ENCODE measurements at places on chromosomes 3 and 15.

DNA sequence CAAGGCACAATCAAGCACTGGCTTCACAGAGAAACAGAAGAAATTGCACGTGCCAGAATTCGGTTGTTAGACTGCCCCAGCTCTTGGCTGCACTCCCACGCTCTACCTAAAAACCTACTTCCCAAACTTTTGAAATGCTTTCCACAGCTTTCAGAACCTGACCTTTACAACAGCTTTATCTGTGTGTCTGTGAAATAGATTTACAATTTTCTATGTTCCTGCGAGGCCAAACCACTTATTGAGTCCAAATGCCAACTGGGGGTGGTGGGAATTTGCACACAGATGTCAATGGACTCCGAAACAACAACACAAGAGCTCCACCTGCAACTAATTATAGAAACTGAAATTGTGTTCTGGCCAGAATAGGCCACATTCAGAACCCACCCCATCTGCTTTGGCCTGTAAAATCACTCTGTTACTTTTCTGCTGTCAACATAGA is 44.6 kb downstream of the ERC2 start:
- H3K4me1 ChIP-seq: peaks cover 7% of the 10 kb centered on the region
- H3K4me3 ChIP-seq: no peak overlapping the region
- DNase-seq: no peak
- H3K27me3 ChIP-seq: peaks cover 61% of the 10 kb centered on the region
- H3K36me3 ChIP-seq: no peaks in the 10 kb centered on the region
- no peak overlapping the region for H3K27ac ChIP-seq

- no peak for DNase-seq
- H3K27ac ChIP-seq: peak overlapping the region; percentile 44
- no peaks in the 10 kb centered on the region for H3K27me3 ChIP-seq
- H3K4me3 ChIP-seq: no peak overlapping the region
Observed at GRCh38 chr15:89205991-89206585, 15.3 kb downstream of the RLBP1 start.

GRCh38 chr15:70647396-70647795 is 116.0 kb downstream of the UACA start:
- DNase-seq: no peak
- no peaks in the 10 kb centered on the region for H3K36me3 ChIP-seq
- no peak overlapping the region for H3K4me3 ChIP-seq
- H3K27me3 ChIP-seq: peaks cover 55% of the 10 kb centered on the region
- no peaks in the 10 kb centered on the region for H3K4me1 ChIP-seq

- no peaks in the 10 kb centered on the region for H3K4me1 ChIP-seq
- H3K27me3 ChIP-seq: no peaks in the 10 kb centered on the region
Observed at GRCh38 chr3:194750491-194750828, 64.8 kb downstream of the FAM43A start.

- DNase-seq: no peak
- peaks cover 51% of the 10 kb centered on the region for H3K27me3 ChIP-seq
- H3K36me3 ChIP-seq: no peaks in the 10 kb centered on the region
- no peak overlapping the region for H3K27ac ChIP-seq
Observed at GRCh38 chr3:37622999-37623883, 238.4 kb upstream of the CTDSPL start.

DNA sequence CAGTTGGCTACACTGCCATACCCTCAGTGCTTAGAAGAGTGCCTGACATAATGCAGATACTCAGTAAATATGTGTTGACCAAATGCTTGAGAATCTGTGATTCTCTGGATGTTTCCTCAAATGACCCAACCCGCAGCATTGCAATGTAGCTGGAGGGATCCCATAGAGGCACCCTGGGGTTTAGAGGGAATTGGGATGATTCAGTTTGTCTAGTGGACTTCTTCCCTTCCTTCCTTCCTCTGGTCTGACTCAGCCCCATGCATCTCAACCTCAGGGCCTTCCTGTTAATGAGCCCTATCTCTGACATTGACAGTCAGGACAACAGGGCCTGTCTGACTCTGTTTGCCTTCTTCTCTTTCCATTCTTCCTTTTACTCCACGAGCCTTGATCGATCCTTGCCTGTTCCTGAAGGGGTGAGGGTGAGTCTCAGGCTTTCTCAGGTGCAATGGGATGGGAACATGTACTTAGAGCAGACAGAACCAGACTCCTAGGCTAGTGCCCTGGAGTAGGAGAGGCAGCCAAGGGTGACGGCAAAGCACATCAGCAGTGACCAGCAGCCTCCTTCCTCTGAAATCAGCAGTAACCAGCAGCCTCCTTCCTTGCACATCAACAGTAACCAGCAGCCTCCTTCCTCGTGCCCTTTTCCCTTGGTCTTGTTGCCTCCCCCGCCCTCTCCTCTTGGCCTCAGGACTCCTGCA is 78.2 kb downstream of the DGKG start:
- H3K27me3 ChIP-seq: peaks cover 29% of the 10 kb centered on the region
- no peak overlapping the region for H3K27ac ChIP-seq
- no peak overlapping the region for H3K4me3 ChIP-seq
- no peaks in the 10 kb centered on the region for H3K36me3 ChIP-seq
- H3K4me1 ChIP-seq: no peaks in the 10 kb centered on the region

GRCh38 chr3:39196671-39197356 is 4.4 kb upstream of the XIRP1 start:
- H3K27me3 ChIP-seq: peaks cover 11% of the 10 kb centered on the region
- H3K36me3 ChIP-seq: peaks cover 2% of the 10 kb centered on the region
- peaks cover 5% of the 10 kb centered on the region for H3K4me1 ChIP-seq
- no peak for DNase-seq
- H3K4me3 ChIP-seq: no peak overlapping the region

DNA sequence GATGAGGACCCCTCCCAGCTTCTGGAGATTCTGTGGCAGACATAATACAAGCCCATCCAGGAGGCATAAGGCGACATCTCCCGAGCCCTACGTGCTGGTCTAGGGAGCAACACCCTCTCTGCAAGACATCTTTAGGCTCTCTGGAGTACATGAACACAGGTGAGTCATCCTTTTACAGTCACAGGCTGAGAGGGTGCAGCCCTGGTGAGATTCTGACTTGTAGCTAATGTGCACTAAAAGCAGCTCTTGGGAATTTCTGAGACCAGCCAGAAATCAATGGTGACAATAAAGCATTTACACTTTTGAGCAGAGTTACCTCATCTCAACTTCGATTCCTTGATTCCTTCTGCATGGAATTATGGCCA is 131.1 kb downstream of the XXYLT1 start:
- H3K27ac ChIP-seq: no peak overlapping the region
- DNase-seq: no peak
- no peaks in the 10 kb centered on the region for H3K27me3 ChIP-seq
- no peaks in the 10 kb centered on the region for H3K4me1 ChIP-seq
- no peak overlapping the region for H3K4me3 ChIP-seq

GRCh38 chr3:40768536-40768935 is 243.8 kb downstream of the ZNF621 start:
- H3K4me3 ChIP-seq: no peak overlapping the region
- no peak for DNase-seq
- H3K36me3 ChIP-seq: no peaks in the 10 kb centered on the region
- no peaks in the 10 kb centered on the region for H3K4me1 ChIP-seq

- peaks cover 49% of the 10 kb centered on the region for H3K27me3 ChIP-seq
- DNase-seq: no peak
- no peak overlapping the region for H3K27ac ChIP-seq
- H3K4me3 ChIP-seq: no peak overlapping the region
Observed at GRCh38 chr3:139538733-139539132, 809 bp downstream of the RBP1 start.

GRCh38 chr15:98682992-98683701 is 34.8 kb downstream of the IGF1R start:
- peaks cover 36% of the 10 kb centered on the region for H3K27me3 ChIP-seq
- DNase-seq: no peak
- H3K4me3 ChIP-seq: no peak overlapping the region

DNA sequence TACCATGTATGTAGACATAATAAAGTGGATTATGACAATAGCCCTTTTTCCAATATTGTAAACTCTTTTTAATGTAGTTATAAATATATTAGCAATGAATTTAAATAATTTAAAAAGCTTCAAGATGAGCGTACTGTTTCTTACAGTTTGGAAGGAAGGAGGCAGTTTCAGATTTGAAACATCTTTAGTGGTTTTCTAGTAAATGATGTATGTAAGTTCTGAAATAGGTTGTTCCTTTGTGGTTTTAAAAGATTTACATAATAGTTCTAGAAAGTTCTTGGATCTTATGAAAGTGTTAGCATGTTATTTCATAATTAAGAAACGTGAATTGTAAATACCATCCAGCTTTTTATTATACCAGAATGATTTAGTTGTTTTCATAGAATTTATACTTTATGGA is 16.0 kb downstream of the DNAJC19 start:
- no peak overlapping the region for H3K4me3 ChIP-seq
- no peak overlapping the region for H3K27ac ChIP-seq
- no peaks in the 10 kb centered on the region for H3K27me3 ChIP-seq
- peaks cover 39% of the 10 kb centered on the region for H3K36me3 ChIP-seq
- no peaks in the 10 kb centered on the region for H3K4me1 ChIP-seq

GRCh38 chr3:101036213-101036618 is 43.0 kb upstream of the ABI3BP start:
- no peaks in the 10 kb centered on the region for H3K36me3 ChIP-seq
- no peak for DNase-seq
- H3K4me1 ChIP-seq: no peaks in the 10 kb centered on the region

DNA sequence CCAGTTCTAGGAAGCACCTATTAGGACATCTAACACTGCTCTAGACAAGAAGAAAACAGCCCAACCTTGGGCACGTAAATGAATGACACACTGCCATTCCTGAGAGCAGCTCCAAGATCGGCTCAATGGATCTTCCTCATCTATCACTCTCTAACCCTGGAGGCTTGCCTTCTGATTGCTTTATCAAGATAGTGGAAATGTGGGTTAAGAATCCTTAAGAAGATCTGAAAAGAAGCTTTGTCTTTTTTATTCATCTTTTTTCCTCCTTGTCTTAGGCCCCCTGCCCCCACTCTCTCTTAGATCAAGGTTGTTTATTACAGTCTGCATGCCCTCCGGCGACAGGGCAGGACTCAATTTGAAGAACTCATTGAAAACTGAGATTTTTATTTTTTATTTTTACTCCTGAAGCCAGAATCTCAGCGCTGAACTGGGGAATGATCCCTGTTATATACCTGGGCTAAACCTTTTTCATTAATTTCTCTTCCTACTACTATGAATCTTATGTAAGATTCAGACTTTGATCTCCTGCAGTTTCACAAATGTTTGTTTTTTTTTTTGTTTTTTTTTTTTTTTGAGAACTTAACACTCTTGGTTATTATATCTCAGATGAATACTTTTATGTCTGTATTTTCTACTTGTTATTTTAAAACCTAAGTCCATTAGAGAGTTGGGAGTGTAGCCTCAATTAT is 219.5 kb downstream of the SV2B start:
- peak overlapping the region; percentile 63 for H3K27ac ChIP-seq
- peaks cover 1% of the 10 kb centered on the region for H3K36me3 ChIP-seq
- H3K4me1 ChIP-seq: peaks cover 43% of the 10 kb centered on the region
- H3K4me3 ChIP-seq: no peak overlapping the region

DNA sequence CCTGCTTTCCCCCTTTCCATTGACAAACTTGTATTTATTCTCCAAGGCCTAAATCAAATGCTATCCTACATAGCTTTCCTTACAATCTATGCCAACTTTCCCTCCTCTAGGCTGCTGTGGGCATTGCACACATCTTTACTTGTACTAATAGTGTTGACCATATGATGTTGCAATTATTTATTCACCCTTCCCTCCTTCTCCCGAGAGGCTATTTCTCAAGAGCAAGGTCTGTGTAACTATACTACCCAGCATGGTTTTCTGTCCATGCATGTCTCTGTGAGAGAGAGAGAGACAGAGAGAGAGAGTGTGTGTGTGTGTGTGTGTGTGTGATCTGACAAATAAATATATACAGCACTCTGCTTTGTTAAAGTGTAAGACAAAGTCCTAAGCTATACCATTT is 63.8 kb downstream of the GTPBP8 start:
- H3K4me3 ChIP-seq: no peak overlapping the region
- H3K27ac ChIP-seq: no peak overlapping the region
- peaks cover 2% of the 10 kb centered on the region for H3K36me3 ChIP-seq
- no peaks in the 10 kb centered on the region for H3K27me3 ChIP-seq

GRCh38 chr3:33848624-33849347 is 50.4 kb downstream of the PDCD6IP start:
- H3K27ac ChIP-seq: peak overlapping the region; percentile 8
- H3K4me1 ChIP-seq: peaks cover 21% of the 10 kb centered on the region
- no peak for DNase-seq
- H3K27me3 ChIP-seq: no peaks in the 10 kb centered on the region
- peaks cover 37% of the 10 kb centered on the region for H3K36me3 ChIP-seq

DNA sequence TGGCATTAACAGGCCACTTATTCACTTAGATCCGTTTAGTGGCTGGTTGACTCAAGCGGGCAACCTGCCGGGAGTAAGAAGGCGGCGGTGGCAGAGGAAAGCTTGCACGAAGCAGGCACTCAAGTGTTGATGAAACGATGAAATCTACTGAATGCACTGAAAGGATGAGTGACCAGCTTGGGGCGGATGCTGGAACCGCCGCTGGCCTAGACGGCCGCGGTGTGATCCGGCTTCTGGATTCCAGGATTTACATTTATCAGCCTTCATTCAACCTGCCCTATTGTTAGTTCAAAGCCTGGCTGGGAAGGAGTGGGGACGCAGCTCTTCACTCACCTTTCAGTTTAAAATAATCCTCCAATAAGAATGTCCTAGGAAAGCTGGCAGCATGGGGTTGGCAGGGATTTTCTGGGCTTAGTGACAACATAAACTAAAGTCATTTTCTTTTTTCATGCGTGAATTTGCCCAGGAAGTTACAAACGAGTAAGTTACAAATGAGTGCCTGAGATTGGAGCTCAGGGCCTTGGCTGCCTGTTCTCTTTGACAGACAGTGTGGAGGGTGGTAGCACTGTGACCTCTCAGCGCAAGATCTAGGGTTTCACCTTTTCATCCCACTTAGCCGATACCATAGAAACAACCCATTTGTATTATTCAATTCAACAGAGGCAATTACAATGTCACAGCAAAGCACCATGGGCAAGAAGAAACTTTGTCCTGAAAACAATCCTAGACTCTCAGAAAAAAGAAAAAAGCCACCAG is 1.1 kb upstream of the PLCH1 start:
- no peak overlapping the region for H3K27ac ChIP-seq
- H3K27me3 ChIP-seq: peaks cover 68% of the 10 kb centered on the region
- peaks cover 7% of the 10 kb centered on the region for H3K36me3 ChIP-seq
- H3K4me1 ChIP-seq: peaks cover 17% of the 10 kb centered on the region

- H3K36me3 ChIP-seq: peaks cover 44% of the 10 kb centered on the region
- H3K27ac ChIP-seq: peak overlapping the region; percentile 72
- H3K4me1 ChIP-seq: peaks cover 29% of the 10 kb centered on the region
- no peak overlapping the region for H3K4me3 ChIP-seq
- DNase-seq: no peak
Observed at GRCh38 chr3:36988356-36988755, 4.6 kb downstream of the EPM2AIP1 start.

GRCh38 chr3:9373465-9373864 is 10.6 kb downstream of the THUMPD3 start:
- DNase-seq: no peak
- peaks cover 42% of the 10 kb centered on the region for H3K4me1 ChIP-seq
- peaks cover 69% of the 10 kb centered on the region for H3K36me3 ChIP-seq
- no peaks in the 10 kb centered on the region for H3K27me3 ChIP-seq
- no peak overlapping the region for H3K27ac ChIP-seq

All from central memory CD8-positive, alpha-beta T cell (primary cell).